ENCODE measurements at places on chromosomes 5 and 9.

- DNase-seq = no peak
Measured at GRCh38 chr5:128303593-128303992, 220.0 kb downstream of the SLC12A2 start.

DNA sequence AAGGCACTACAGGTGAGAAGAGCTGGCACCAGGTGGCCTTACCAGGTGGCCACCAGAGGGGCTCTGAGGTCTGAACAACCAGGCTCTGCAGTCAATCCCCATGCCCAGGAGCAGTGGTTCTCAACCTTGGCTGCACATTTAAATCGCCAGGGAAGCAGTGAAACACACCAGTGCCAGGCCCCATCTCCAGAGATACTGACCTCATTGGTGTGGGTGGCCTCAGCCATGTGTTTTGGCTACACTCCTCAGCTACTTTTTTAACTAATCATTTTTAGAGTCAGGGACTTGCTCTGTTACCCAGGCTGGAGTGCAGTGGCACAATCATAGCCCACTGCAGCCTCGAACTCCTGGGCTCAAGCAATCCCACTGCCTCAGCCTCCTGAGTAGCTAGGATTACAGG is 56.0 kb downstream of the GABBR2 start:
- DNase-seq = no peak

- peak; percentile 95 for DNase-seq
Measured at GRCh38 chr5:133051542-133052316, at the start of gene HSPA4. TSS of gene HSPA4 (plus strand) at chr5:133052013. CDS start at chr5:133052251, 238 bp downstream.

DNA sequence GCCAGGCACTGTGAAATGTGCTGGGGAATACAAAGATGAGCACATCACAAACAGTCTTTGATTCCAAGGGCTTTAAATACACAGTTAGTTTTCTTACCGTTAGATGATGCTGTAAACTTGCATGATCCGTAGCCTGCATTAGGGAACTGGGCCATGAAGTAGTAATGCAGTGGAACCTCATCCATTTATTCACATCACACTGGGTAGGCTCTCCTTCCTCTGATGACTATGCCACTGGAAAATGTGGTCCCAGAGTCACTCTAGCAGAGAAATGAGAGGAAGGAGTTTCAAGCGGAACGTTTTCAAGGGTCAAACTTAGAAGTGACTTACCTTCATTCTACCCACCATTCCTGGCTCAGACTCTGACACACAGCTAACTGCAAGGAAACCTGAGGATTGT is 26.4 kb downstream of the ZFAND5 start:
- DNase-seq = no peak

GRCh38 chr5:135185481-135186065 is 151.5 kb upstream of the PITX1 start:
- no peak for DNase-seq
